ENCODE measurements at places on chromosomes 12 and 14. TPM values are rescaled to one million over a fixed set of nuclear protein-coding genes. Genes with fewer than 3 reads are reported as not detected.

WSCD2 gene
- not detected for total RNA-seq

TPPP2 gene
- total RNA-seq, result not detected

TAC3 gene
- not detected for total RNA-seq

WNT5B gene
- total RNA-seq, result 2.8 TPM

HCAR2 gene
- total RNA-seq, result not detected

TAS2R7 gene
- total RNA-seq, result not detected

KLRC2 gene
- total RNA-seq, result 1.7 TPM

TBX5 gene
- not detected for total RNA-seq

KRT75 gene
- total RNA-seq, result 0.26 TPM

DPF3 gene
- total RNA-seq, result 0.06 TPM

FGD6 gene
- 15.1 TPM for total RNA-seq

PEX5 gene
- total RNA-seq, result 24.4 TPM

CRACR2A gene
- total RNA-seq, result 1.9 TPM

DNAJC22 gene
- total RNA-seq, result 18.4 TPM

KRT79 gene
- total RNA-seq, result not detected

IGFBP6 gene
- total RNA-seq, result 240 TPM

PTHLH gene
- 17.9 TPM for total RNA-seq
